Muscle of arm (tissue), 14 donors: ENCODE measurements at places on chromosomes 7 and 10.

GRCh38 chr10:13165177-13165576 is 3.8 kb downstream of the MCM10 start:
- no peak for DNase-seq

DNA sequence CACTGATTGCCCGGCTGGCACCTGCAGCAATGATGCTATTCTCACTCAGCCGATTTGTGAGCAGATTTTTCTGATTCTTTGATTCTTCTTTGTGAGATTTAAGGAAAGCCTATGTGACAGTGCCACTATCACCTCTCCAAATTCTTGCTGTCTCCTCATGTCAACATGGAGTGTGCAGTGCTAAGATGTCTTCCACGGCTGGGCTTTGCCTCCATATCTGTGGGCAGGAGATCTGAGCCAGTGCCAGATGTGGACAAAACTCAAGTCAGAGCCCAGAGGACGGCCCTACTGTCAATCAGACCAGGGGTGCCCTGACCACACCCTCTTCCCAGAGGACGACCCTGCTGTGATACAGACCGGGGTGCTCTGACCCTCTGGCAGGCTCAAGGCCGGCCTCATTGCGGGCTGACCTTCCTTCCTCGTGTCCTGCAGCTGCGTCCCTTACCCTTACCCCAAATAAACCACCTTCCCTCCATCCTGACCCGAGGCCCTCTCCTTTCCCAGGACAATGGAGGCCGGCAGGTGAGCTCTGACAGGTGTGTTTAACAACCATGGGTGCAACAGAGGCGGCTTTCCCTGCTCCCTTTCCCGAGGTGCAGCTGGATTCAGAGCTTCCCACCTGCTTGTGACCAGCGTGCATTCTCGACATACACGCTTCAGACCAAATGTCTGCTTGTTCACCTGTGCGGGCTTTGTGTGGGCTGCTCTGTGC is 221.4 kb downstream of the ADARB2 start:
- no peak for DNase-seq

DNA sequence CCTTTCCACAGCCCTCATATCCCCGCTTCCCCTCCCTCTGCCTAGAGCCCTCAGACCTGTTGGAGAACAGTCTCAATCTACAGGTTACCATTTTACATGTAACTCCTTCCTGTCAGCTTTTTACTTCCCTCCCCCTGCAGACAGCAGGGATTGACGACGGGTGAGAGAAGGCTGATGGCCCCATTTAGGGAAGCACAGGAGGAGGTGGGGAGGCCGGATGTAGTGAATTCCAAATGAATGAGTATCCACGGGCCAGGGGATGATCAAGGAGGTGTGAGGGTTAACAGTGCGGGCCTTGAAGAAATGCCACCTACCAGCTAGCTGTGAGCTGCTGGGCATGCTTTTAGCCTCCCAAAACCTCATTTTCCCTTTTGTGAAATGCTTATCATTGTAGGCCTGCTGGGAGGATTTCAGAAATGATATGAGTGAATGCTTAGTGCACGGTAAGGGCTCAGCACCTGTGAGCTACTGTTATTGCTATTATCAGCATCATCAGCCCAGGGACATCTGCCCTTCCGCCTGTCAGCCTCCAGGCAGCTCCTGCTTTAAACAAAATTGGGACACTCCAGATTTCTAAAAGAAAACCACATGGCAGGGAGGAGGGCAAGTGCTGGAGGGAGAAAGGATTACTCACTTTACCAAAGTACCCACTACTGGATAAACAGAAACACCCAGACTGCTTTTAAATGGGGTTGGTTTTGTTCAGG is 6.5 kb upstream of the NANOS1 start:
- DNase-seq: no peak

DNA sequence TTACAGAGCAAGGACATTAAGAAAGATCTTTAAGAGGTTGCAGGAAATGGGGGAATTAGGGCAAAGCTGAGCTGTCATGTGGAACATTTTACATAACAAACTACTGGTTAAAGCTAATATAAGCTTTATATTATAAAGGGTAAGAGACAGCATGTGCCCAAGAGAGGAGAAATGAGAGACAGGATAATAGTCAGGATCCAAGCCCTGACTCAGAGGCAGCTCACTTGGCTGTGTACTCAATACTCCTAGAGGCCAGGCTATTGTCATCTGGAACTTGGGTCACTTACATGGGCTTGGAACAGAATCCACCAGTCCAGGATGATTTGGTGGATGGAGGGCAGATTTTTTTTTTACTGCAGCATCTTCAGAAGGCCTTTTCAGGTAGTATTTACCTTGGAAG is 418.6 kb upstream of the ZMIZ1 start:
- no peak for DNase-seq

DNA sequence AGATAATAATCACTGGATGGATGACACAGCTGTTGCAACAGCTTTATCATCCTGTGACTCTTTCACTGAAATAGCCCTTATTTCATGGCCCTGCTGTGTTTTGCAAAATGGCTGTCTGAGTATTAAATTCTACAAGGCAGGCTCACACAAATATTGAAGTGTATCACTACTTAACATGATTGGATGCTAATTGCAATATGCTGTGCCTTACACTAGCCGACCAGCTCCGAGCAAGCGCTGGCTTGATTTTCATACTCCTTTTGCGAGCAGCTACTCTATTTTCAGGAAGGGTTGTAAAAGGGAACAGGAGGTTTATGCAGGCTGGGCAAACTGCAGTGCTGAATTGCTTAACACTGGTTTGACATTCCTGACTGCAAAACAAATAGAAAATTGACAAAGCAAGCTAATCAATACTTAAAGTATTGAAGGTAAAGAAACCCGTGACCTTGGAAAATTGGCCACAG is 121.6 kb downstream of the CACNB2 start:
- DNase-seq: no peak

DNA sequence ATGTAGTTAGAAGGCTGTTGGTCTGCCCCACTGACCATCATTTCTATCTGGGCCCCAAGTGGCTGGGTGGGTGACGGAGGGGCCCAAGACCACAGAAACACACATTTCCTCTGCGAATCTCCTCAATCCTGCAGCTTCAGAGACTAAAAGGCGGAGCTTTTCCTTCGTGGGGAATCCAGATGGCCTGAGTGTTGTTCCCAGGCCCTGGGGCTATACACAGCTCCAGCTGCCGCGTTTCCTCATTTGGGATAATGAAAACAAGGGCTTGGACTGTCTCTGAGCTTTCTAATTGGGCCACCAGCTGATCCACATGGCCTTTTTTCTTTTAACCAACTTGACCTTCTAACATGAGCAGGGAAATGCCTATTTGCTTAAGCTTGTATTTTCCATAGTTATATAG is 339.9 kb downstream of the CXCL12 start:
- DNase-seq: no peak

GRCh38 chr10:123786896-123787295 is 104.7 kb downstream of the CPXM2 start:
- DNase-seq: no peak

GRCh38 chr7:139340808-139341057 is 404 bp upstream of the FMC1 start:
- no peak for DNase-seq

DNA sequence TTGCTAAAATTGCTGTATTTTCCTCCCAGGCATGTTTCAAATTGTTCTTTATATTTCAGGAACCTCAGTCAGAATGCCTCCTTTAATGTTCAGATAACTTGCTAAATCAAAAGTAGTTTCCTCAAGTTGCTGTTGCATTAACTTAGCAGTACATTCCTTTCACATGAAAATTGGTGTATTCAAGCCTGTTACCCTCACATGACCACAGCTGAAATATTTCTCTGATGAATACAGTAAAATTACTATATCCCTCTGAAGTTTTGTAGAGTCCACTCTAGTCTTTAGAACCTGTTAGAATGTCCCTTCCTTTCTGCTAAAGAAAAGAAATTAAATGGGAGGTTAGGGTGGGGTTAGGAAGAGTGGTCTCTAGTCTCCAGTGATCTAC is 24.5 kb upstream of the C1GALT1 start:
- DNase-seq: no peak

DNA sequence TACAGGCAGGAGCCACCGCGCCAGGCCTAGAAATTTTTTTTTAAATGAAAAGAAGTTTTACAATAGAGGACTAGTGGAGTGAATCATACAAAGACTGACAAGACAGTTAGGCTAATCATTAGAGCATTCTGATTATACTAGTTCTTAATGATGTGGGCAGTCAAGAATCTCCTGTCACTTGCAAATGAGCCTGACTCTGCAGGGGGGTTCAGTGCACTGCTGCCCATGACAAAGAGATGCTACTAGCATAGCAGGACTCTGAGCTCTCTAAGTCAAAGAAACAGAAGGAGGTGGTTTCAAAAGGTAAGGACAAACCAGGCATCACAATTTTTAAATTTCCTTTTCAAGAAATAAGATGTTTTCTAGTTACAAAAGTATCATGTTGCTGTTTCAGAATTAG is 59.0 kb downstream of the CCDC6 start:
- no peak for DNase-seq

GRCh38 chr10:113854013-113854760 is at the start of the genes DCLRE1A and NHLRC2:
TSS of gene DCLRE1A (minus strand) at chr10:113854082. CDS start at chr10:113853182, 900 bp downstream.
TSS of gene NHLRC2 (plus strand) at chr10:113854661. CDS start at chr10:113854873, 212 bp downstream.
- peak; percentile 87 for DNase-seq

- DNase-seq: no peak
These were observed 36.7 kb downstream of the GNA12 start for GRCh38 chr7:2807460-2807844.

DNA sequence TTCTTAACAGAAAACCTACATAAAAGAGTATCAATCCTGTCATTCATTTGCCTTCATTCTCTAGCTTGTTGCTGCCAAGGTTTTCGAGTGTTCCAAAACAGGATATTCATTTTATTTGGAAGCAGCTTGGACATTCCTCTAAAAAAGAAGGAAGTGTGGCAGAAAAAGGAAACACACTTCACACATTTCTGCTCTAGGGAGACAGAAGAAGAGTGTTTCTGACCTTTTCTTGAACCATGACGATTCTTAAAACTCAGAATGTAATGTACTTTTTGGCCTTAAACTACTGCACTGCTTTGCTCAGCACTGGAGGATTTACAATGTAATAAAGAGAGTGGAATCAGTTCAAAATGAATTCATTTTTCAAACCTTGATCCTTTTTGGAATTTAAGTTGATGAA is 81.3 kb downstream of the SEMA3A start:
- DNase-seq: peak; percentile 81

GRCh38 chr10:119917777-119918176 is 25.2 kb downstream of the SEC23IP start:
- no peak for DNase-seq

DNA sequence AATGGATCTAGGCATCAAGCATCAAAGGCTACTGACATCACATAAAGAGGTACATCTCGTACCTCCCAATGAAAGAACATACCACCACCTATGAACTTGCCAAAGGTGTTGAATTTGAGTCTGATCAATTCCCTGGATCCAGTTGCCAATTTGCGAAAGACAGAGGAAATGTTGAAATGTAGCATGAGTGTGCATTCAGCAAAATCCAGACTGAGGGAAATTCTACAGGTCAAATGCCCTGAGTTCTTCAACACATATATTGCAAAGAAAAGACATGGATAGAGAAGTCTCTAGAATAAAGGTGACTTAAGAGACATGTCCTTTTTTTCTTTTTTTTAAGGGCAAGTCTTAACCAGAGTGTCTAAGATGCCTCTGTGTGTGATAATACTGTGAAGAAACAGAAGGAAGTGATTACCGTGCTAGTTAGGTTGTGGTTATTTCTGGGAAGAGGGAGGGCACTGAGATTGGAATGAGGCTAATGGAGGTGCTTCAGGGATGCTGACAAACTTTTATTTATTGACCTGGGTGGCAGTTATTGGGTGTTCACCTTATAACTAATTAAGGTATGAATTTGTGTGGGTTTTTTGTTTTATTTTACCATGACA is 128.7 kb downstream of the SAMD9 start:
- no peak for DNase-seq

DNA sequence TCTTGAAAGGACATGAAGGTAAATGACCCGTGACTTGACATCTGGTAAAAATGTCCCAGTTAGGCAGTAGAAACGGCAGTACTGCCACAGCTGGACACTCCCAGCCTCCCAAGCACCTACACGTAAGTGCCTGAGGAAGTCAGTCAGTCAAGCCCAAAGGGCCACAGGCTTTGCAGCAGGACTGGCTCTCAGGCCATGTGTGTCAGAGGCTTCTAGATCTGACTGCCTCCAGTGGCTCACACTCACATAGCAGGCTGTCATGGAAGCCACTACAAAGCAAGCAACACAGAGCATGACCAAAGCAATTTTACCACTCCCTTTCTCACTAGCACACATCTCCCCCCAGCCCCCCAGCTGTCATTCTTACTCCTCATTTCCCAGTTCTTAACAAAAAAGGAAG is 17.8 kb upstream of the CCNJ start:
- DNase-seq: no peak

GRCh38 chr7:4325732-4326131 is 356.4 kb upstream of the FOXK1 start:
- no peak for DNase-seq

- DNase-seq: no peak
These were observed 324.9 kb downstream of the LRRTM3 start for GRCh38 chr10:67250686-67251085.

DNA sequence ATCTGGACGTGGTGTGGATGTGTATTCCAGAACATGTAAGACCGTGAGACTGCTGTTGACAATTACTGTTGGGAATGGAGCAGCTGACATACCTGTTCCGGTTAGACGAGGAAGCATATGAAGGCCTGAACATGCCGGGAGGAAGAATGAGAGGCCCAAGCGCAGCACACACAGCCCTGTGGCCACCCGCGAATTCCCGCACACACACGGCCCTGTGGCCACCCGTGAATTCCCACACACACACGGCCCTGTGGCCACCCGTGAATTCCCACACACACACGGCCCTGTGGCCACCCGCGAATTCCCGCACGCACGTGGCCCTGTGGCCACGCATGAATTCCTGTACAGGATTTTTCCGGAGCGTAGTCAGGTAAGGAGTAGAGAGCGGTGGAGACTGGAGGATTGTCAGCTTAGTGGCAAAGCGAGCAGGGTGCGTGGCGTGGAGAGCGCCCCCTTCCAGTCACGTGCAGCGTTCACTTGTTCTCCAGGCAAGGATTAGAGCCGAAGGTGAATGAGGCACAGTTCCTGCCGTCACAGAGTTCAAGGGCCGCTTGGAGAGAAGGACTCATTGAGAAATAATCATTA is 9.5 kb upstream of the SUN1 start:
- DNase-seq: no peak

DNA sequence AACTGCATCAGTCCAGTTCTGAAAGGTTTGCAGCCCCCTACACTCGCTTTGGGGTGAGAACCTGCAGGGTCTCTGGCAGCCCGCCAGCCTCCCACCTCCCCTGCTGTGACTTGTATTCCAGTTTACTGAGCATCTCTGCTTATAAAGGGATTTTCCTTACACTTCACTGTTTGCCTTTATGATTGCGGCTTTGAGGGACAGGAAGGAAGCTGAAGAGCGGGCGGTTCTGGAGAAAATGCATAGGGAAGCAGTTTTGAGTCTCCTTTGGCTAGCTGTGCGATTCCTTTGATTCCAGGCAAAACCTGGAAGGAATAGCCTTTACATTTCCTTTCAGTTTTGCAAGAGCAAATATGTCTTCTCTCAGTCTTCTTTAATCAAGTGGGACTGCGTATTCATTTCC is 65.0 kb upstream of the TRIM8 start:
- peak; percentile 42 for DNase-seq

- no peak for DNase-seq
These were observed 1567.3 kb upstream of the LRRTM3 start for GRCh38 chr10:65358565-65358964.
